ENCODE measurements at places on chromosomes 5 and 9.
A peak's percentile ranks its signal among the peaks of the same experiment; 100 is the strongest.

- no peak for DNase-seq
These were observed 87.5 kb downstream of the TRIM32 start for GRCh38 chr9:116774421-116775180.

GRCh38 chr5:68661237-68661636 is 432.6 kb upstream of the SLC30A5 start:
- no peak for DNase-seq

GRCh38 chr5:69113851-69114250 is 20.0 kb downstream of the SLC30A5 start:
- no peak for DNase-seq

- no peak for DNase-seq
These were observed 1.4 kb downstream of the NRG2 start for GRCh38 chr5:140041492-140042392.

DNA sequence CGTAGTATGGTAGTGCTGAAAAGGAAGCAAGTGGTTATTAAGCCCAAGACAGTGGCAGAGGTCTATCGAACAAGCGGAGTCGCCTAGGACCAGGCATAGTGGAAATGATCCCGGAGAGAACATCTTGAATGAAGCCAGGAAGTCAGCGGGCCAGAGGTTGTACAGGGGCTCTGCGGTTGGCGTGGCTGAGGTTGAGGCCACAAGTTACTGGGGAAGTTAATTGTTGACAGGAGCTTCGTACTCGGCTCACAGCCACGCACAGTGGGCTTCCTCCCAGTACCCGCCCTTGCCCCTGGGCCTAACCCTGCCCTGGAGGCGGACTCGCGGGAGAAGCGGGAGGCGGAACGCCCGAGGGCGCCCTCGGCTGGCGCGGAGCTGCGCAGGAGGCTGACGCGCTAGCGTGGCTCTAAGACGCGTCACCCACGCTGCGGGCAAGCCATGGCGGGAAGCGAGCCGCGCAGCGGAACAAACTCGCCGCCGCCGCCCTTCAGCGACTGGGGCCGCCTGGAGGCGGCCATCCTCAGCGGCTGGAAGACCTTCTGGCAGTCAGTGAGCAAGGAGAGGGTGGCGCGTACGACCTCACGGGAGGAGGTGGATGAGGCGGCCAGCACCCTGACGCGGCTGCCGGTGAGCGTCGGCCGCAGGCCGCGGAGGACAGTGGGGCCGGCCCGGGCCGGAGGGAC is at the start of gene FBXO4:
TSS of gene FBXO4 (plus strand) at position 410 of the 683 bp plus-strand sequence. CDS start at position 439, 29 bp downstream.
- DNase-seq, result peak; percentile 73

DNA sequence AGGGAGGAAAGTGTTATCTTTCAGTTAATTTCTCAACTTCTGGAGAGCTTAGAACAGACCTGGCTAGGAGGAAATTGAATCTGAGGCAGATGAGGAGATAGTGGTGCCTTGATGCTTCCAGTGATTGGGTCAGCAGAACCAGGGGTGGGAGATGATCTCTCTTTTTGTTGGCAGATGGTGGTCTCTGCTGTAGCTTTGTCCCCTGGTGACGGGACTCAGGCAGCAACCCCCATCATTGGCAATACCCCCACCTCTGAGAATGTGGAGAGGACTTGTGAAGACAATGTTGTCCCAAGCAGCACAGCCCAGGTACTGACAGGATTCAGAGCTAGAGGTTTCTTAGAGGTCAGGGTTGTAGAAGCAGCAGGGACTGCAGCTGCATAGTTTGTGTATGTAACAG is 3.7 kb upstream of the PDCD6 start:
- DNase-seq, result no peak

- no peak for DNase-seq
These were observed 5.3 kb downstream of the GAPT start for GRCh38 chr5:58496488-58496887.

- DNase-seq, result no peak
These were observed 44.9 kb downstream of the SLC6A3 start for GRCh38 chr5:1400211-1400855.

- DNase-seq, result no peak
These were observed 257.5 kb downstream of the DMAC1 start for GRCh38 chr9:7542126-7542525.

DNA sequence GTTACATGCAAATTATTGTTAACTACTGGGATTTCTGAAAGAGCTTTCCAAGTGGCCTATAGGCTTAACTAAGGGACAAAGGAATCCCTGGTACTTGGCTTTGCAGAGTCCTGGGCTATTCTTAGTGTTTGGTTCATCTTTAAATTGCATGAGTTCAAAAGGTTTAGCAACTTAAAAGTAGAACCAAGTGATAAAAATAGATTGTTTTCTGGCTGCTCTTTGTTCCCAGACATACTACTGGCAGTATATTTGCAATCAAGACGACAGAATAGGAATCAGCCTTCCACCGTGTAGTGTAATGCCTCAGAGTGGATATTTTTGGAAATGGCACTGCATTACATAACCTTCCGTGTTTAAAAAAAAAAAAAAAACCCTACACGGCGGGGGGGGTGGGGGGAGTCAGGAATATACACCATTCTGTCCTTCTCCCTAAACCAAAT is 1.0 kb downstream of the NREP start:
- DNase-seq, result no peak

GRCh38 chr5:85663708-85664031 is 954.1 kb upstream of the COX7C start:
- DNase-seq, result no peak

DNA sequence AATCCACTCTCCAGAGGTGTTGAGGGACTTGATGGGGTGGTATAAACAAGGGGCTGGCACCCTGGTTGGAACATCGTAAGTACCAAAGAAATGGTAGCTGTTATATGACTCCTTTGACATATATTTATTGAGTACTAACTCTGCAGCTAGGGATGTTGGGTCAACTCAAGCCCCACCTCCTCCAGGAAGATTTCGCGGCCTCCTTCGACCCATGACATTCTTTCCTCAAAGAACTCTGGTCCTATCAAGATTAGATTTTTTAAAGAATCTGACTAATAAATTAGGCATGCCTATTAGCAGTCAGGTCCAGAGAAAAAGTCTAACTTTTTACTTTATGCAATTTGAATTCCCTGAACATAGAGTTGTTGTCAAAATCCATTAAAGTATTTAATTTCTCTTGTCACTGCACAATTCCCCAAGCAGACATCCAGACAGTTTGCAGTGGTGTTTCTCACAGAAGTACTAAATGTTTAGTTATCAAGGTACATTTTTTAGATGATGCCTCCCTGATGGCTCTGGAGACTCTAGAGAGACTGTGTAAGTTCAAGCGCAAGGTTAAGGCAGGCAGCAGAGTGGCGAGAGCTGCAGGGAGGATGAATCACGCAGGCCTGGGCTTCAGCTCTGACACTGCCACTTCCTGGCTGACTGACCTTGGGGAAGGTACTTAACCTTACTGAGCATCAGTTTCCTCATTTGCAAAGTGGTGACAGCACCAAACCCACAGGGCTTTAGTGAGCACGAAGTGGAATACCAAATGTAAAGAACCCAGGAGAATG is 209.6 kb downstream of the TTLL11 start:
- DNase-seq, result no peak

GRCh38 chr5:135269931-135270421 is 129.1 kb downstream of the MACROH2A1 start:
- no peak for DNase-seq

GRCh38 chr5:179121667-179122111 is 61.5 kb downstream of the ZNF354C start:
- DNase-seq, result no peak

- no peak for DNase-seq
These were observed 12.9 kb downstream of the NLN start for GRCh38 chr5:65734921-65735320.

GRCh38 chr5:90055831-90056328 is 353.7 kb downstream of the CETN3 start:
- DNase-seq, result no peak

DNA sequence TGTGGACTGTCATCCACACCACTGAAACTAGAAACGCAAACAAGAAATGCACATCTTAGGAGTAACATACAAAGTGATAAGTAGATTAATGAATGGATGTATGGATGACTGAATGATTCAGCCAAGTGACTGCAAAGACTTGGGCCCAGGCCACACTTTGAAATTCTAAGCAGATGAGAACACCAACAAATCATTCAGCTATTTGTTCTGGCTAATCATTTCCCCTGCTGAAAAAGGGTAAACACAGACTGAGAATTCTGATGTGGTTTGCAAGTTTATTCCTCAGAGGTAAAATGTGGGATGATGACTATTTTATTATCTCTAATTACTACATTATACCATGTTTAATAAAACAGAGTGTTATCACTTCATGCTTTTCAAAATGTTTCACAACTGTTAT is 163.2 kb upstream of the ADAMTS16 start:
- DNase-seq, result no peak

DNA sequence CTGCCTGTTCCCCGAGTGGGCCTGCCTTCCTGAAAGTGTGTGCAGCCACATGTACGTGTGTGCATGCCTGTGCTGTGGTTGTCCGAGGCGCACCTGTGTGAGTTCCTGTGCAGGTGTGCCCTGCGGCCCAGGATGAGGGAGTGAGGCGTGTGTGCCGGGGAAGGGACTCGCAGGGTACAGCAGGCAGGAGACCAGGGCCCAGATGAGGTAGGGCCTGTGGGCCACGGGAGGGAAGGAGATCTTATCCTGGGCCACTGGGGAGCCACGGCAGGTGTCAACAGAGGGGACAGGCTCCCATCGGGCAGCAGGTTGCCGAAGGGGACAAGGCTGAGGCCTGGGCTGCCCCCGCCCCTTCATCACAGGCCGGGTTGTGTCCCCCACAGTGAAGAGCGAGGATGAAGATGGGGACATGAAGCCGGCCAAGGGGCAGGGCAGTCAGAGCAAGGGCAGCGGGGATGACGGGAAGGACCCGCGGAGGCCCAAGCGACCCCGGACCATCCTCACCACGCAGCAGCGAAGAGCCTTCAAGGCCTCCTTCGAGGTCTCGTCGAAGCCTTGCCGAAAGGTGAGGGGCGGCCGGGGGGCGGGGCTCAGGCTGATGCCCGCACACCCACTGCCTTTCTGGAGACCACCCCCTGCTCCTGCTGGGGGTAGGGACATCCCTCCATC is 79.2 kb downstream of the LMX1B start:
- DNase-seq, result no peak

DNA sequence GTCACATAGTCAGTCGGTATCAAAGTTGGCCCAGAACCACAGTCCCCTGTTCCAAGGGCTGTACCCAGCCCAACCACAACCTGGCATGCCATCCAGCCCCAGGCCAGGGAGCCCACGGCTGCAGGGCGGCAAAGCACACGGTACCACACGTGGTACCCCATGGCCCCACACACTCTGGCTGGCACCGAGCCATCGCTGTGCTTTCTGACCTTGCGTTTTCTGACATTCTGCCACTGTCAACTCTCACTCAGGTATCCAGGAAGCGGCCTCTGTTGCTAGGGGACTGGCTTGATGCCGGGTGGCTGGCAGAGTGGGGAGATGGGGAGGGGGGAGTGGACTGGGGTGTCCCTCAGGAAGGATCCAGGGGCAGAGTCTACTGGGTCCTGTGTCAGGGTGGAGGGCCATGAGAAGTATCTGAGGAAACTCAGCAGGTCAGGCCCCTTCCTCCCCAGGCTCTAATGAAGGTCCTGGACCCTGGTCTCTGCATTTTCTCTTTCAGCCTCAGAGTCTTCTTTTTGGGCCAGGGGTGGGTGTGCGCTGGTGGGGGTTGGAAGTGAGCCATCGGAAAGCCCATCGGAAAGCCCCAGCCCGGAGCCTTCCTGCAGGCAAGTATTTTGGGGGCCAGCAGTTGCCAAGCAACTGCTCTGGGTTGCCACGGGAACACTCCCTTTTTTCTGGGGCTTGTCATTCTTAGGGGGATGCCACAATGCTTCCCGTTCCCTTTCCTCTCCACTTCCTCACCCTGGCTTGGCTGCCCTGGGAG is 21.0 kb upstream of the RALGDS start:
- peak; percentile 57 for DNase-seq
